Colonic mucosa (tissue), 4 donors: ENCODE measurements at places on chromosomes 11 and 22. TPM values are rescaled to one million over a fixed set of nuclear protein-coding genes. Genes with fewer than 3 reads are reported as not detected.

Gene KMT5B
- 59.1 TPM for total RNA-seq

Gene CCDC87
- total RNA-seq = 0.53 TPM

Gene ANO1
- total RNA-seq = 16.4 TPM

Gene PDE3B
- total RNA-seq = 21.5 TPM

Gene MPPED2
- 1.8 TPM for total RNA-seq

Gene OR8D1
- total RNA-seq = not detected

Gene TLCD5
- 1.3 TPM for total RNA-seq

Gene P2RY2
- total RNA-seq = 17.6 TPM

Gene BTBD18
- not detected for total RNA-seq

Gene TSGA10IP
- total RNA-seq = not detected

Gene FGF19
- total RNA-seq = not detected

Gene TRAF6
- total RNA-seq = 9.5 TPM

Gene PATE4
- not detected for total RNA-seq

Gene PIWIL4
- total RNA-seq = 6.3 TPM

Gene ZP1
- 0.35 TPM for total RNA-seq

Gene XKR3
- total RNA-seq = not detected

Gene PDGFB
- 5.6 TPM for total RNA-seq

Gene IGLL1
- total RNA-seq = not detected

Gene VEGFB
- 59.5 TPM for total RNA-seq

Gene PATE2
- not detected for total RNA-seq

Gene MRGPRE
- total RNA-seq = not detected
